Trophoblast cell (in vitro differentiated cells and primary cell): ENCODE measurements at places on chromosomes 3 and 15.

- no peaks in the 10 kb centered on the region for H3K4me1 ChIP-seq
- no peak for DNase-seq
- no peaks in the 10 kb centered on the region for H3K36me3 ChIP-seq
- no peak overlapping the region for H3K4me3 ChIP-seq
These were observed 104.0 kb upstream of the MYRIP start for GRCh38 chr3:39705351-39705900.

- H3K4me1 ChIP-seq: no peaks in the 10 kb centered on the region
- no peak overlapping the region for H3K27ac ChIP-seq
- H3K4me3 ChIP-seq: no peak overlapping the region
- H3K27me3 ChIP-seq: no peaks in the 10 kb centered on the region
- H3K36me3 ChIP-seq: no peaks in the 10 kb centered on the region
- DNase-seq: no peak
These were observed 238.0 kb downstream of the FOXP1 start for GRCh38 chr3:71345429-71346040.

GRCh38 chr3:170128259-170128976, 53.1 kb downstream of the PHC3 start:
- no peak for DNase-seq
- H3K4me3 ChIP-seq: no peak overlapping the region

DNA sequence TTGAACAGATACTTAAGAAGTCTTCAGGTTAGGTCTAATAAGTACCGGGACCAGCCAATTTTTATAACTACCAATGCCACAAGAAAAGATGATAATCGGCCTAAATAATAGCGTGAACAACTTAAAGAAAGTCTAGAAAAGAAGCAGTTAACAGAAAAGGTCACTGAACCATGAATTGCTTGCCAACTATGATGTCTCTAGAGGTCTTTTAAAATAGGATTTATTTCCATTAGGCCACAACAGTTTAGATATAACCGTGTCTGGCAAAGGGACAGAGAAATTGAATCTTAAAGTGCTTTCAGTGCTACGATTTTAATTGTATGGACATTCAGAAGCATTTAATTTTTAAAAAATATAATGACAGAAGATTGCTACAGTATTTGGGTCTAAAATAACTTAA, 1070.4 kb downstream of the ROBO1 start:
- no peak overlapping the region for H3K4me3 ChIP-seq
- no peaks in the 10 kb centered on the region for H3K4me1 ChIP-seq
- no peaks in the 10 kb centered on the region for H3K36me3 ChIP-seq
- H3K27me3 ChIP-seq: no peaks in the 10 kb centered on the region
- no peak for DNase-seq

DNA sequence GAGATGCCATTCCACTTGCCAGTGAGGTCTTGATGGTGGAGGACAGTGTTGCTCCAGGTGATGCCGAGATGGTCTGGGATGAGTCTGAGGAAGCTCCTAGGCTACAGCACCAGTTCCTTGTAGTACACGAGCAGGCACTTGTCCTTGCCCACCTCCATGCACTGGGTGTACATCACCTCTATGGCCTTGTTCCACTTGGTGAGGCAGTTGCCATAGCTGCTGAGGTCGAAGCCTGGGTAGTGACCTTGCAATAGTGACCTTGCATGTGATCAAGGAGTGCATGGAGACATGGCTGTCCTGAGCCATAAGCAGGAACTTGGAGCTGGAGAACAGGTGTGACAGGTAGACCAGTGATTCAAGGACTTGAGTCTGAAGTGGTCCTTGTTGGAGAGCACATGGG, 47.6 kb downstream of the CDIN1 start:
- no peak for DNase-seq
- H3K27ac ChIP-seq: no peak overlapping the region
- peaks cover 4% of the 10 kb centered on the region for H3K36me3 ChIP-seq
- no peaks in the 10 kb centered on the region for H3K4me1 ChIP-seq
- H3K4me3 ChIP-seq: no peak overlapping the region

- no peaks in the 10 kb centered on the region for H3K27me3 ChIP-seq
- H3K36me3 ChIP-seq: no peaks in the 10 kb centered on the region
- H3K4me1 ChIP-seq: peaks cover 5% of the 10 kb centered on the region
- no peak overlapping the region for H3K4me3 ChIP-seq
- DNase-seq: no peak
These were observed 2.2 kb upstream of the PGPEP1L start for GRCh38 chr15:99009741-99010330.

DNA sequence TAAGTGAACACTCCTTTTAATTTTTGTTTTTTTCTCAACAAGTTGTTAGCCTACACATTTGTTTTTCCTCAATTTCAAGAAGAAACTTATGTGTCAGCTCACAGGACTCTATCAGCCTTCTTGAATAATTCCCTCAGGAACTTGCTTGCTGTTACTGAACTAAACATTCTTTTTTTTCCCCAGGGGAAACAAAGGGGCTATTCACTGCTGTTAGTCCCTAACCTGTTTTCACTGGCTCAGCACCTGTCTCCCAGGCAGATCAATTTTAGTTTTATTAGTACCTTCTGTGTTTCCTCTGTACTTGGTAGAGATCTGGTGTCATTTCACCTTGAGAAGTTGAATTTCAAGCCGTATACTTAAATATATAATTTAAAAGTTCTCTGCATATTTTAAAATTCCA, 644.6 kb downstream of the CADM2 start:
- no peaks in the 10 kb centered on the region for H3K27me3 ChIP-seq
- no peak overlapping the region for H3K27ac ChIP-seq
- H3K4me3 ChIP-seq: no peak overlapping the region
- H3K4me1 ChIP-seq: no peaks in the 10 kb centered on the region
- no peak for DNase-seq

DNA sequence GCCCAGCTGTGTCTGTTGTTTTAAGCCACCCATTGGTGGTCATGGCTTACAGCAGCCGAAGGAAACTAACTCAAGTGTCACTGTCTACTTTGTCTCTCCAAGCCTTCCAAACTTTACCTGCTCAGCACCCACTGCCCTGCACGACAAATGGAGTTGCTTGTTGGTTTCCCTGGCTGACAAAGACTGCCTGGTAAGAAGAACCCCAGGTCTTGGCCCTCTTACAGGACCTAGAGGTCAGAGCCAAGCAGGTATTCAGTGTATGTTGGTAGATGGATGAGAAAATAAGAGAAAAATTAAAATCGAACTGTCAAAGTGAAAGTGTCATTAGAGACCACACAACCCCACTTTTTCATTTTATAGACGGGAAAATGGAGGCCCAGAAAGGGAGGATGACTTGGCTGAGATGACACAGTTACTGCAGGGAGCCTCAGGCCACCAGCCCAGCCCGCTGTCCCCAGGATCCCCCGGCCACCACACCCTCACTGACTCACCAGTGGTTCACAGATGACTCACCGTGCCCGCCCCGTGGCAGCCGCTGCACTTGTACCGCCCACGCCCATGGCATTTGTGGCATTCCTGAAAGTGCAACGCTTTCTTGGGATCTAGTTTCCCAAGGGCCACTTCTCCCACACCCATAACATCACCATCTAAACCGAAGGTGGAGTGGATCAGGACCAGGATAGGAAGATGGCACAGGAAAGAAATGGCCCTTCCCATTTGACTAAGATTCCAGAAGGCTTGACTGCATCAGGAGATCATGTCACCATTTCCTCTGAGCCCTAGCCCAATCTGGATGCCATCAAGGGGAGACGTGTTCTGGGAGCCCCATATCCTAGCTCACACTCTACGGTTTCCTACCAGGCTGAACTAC, 15.2 kb downstream of the SSUH2 start:
- H3K27me3 ChIP-seq: no peaks in the 10 kb centered on the region
- H3K4me3 ChIP-seq: no peak overlapping the region
- no peak overlapping the region for H3K27ac ChIP-seq
- DNase-seq: peak; percentile 98
- H3K4me1 ChIP-seq: no peaks in the 10 kb centered on the region

DNA sequence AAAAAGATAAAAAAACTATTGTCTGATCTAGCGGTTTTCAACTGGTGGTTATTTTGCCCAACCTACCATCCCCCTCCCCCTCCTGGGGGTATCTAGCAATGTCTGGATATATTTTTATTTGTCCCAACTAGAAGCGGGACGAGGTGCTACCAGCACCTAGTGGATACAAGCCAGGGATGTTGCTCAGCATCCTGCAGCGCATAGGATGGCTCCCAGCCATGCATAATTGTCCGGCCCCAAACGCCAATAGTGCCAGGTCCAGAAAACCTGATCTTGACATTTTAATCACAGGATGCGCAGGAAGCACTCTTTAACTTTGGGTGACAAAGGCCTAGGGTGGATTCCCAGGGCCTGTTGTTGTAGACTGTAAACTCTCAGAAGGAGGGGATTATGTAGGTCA, 17.0 kb upstream of the ARL8B start:
- no peaks in the 10 kb centered on the region for H3K36me3 ChIP-seq
- H3K4me3 ChIP-seq: no peak overlapping the region
- H3K27me3 ChIP-seq: no peaks in the 10 kb centered on the region
